NCI-H1092 treated with DMSO at 0.1 percent for 48 hours (cell line): ENCODE measurements at places on chromosomes 16 and 17.

- no peak for DNase-seq
These were observed 6.9 kb upstream of the KRT17 start for GRCh38 chr17:41631025-41631897.

- no peak for DNase-seq
These were observed 14.0 kb upstream of the KRT222 start for GRCh38 chr17:40678902-40679522.

DNA sequence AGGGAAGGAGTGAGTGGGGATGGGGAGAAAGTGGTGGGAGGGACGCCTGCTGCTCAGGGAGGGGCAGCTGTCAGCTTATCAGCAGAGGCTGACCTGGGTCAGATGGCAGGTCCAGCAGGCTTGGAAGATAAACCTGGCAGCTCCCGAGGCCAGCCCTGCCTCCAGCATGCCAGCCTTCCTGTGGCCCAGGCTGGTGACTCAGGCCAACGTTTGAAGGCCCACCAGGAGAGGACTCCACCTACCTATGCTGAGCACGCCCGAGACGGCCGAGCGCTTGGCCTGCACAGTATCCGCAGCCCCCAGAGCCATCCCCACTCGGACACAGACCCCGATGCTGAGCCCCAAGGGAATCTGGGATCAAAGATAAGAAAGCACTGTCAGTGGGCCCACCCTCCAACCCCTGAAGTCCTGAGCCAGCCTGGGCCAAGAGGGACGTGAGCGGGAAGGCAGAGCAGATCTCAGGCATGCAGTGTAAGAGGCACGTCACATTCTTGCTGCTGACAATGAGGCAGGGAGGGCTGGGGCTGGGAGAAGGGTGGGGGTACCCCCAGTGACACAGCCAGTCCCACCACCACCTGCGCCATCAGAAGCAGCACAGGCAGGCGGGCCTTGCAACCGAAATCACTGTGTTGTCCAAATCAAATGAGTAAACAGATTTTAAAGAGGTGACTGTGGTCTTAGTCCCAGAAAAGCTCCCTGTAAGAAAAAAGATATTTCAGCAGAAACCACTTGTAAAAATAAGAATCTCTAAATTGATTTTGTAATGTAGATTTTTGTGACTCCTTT, 12.4 kb downstream of the SLC47A2 start:
- no peak for DNase-seq

GRCh38 chr16:8262299-8262698, 328.0 kb downstream of the TMEM114 start:
- DNase-seq, result no peak

GRCh38 chr17:58010067-58010799, 3.2 kb upstream of the SRSF1 start:
- DNase-seq, result no peak

- no peak for DNase-seq
These were observed 105.5 kb upstream of the HLF start for GRCh38 chr17:55159251-55159650.

GRCh38 chr17:1454541-1454940, 1.5 kb downstream of the CRK start:
- no peak for DNase-seq

DNA sequence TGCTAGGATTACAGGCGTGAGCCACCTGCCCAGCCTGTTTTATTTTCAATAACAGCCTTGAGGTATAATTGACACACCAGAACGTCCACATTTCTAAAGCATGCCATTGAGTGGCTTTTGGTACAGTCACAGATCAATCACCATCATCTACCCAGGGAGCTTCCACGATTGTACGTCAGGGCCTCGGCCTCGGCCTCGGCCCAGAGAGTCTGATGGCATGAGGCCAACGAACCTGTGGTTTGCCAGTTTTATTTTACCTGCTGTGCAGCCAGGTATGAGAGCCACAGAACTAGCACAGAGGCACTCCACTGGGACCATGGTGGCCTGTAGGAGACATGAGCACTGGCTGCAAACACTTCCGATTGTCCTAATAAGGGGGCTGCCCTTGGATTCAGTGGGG, 8.3 kb downstream of the UBALD1 start:
- no peak for DNase-seq

DNA sequence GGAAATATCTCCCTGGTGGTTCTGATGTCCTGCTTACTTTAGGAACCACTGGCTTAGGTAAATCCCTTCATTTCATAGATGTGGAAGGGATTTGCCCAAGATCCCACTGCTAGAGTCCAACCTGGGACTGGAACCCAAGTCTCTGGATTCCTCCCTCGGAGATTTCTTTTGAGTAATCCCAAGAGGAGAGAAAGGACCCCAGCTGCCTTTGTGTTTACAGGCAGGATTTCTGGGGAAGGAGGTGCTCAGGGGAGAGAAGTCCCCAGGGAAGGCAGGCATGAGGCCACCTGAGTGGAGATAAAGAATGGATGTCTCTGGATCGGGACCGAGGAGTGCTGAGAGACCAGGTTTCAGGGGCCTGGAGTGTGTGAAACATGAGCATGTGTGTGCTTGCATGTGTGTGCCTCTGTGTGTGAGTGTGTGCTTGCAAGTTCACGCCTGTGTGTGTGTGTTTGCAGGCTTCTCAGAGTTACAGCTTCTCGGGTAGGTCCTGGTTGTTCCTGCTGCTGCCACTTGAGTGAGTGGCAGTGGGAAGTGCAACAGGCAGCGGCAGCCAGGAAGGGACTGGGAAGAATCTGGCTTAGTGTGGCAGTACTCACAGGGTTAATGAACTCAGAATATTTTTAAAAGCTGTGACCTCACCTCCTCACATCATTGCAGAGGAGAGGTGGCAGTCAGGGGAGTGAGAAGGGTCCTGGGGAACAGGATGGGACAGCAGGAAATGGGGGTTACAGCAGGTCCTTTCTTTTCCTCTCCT, 2.2 kb downstream of the KCNH6 start:
- DNase-seq, result no peak

DNA sequence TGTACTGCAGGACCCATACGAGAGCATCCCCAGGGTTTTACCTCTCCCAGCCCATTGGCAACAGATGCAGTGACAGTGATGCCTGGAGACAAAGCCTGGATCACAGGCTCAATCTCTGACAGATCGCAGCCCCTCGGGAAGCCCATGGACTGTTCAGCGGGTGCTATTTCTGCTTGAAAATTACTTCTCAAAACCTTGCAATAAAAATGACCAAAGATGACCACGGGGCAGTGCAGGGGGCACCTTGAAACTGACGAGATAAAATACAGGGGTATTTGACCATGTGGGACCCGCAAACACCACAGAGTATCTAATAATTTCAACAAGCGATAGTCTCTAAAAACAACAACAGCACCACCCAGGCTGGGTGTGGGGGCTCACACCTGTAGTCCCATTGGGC, 118.3 kb downstream of the C16orf95 start:
- no peak for DNase-seq

DNA sequence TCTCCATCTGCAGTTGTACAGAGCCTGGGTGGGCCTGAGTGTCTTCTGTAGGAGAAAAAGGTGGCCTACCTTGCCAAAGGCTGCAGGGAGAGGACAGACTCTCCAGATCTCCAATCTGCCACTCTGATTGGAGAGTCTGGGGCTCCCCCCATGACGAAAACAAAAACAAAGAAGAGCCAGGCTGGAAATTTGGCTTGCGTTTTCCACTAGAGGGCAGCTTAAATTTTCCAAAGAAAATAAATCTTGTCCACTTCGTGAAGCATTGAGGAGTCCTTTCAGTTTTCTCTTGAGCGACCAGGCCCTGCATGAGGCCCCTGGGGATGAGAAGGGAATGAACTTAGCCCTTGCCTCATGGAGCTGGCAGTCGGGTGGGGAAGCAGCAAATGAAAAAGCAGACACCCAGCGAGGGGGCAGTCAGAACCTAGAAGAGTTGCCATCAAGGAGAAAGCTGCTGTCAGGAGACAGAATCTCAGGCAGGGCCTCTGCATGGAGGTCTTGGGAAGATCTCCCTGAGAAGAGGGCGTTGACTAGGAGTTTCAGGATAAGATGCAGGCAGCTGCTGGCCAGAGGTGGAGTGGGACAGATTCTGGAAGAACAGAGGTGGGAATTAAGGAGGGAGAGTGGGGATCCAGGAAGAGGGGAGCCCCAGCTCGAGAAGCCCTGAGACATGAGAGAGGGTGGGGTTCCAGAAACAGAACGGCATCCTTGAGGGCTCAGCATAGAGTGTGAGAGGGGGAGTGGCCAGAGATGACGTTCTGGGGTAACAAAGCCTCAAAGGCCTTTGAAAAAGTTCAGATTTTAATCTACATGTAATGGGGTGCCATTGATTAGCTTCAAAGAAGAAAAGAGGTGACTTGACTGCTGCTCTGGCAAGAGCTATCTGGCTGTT, 8.4 kb upstream of the SHCBP1 start:
- peak; percentile 5 for DNase-seq

DNA sequence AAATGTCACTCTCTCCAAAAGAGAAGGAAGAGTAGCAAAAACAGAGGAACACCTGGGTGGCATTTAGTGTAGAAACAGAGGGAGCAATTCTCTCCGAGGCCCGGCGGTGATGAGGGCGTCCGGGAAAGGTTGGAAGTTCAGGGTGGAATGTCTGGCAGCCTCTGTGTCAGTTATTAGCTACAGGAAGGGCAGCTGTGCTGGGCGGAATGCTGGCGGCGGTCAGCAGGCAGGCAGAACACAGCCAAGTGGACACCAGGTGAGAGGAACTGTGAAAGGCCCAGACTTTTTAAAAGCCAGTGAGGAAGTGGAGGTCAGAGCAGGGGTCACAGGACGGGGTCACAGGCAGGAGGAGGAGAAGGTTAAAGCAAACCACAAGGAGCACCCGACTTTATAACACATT, 238.1 kb downstream of the NTN1 start:
- no peak for DNase-seq

GRCh38 chr17:35540589-35541404, 3.3 kb upstream of the SLFN12L start:
- DNase-seq, result no peak

DNA sequence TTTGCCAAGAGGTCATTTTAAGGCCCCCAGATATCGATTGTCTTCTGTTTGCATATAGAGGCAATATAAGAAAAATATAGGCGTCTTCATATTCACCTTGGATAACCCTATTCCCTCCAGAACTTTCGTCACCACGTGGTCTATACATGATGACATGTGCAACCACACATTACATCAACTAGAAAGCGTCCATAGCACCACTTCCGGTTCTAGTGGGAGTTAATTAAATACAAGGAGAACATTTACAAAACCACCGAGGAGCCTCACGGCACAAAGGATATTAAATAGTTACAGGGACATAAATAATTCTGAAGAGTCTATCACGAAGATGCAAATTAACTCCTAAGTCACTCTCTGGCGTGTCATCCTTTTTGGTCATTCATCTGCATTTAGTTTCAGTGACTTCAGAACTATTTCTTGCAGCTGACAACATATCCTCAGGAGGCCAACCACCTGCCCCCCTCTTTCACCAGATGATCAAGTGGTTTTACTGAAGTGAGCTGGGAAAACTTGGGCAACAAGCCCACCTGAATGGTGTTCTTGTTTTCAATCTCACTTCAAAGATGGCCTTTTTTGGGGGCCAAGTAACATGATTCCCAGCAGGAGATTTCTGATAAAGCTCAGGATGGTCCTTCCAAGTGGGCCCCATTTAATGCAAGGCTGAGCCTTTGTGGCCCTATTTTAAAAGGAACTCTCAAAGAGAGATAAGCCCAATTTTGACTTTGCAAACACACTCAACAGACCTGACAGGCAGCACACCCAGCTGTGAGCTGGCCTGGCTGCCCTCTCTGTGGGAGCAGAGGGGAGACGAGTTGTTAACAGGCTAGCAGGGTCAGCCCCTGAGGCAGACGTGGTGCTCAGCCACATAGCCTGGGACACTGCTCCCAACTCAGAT, 15.3 kb downstream of the CMTM3 start:
- no peak for DNase-seq

DNA sequence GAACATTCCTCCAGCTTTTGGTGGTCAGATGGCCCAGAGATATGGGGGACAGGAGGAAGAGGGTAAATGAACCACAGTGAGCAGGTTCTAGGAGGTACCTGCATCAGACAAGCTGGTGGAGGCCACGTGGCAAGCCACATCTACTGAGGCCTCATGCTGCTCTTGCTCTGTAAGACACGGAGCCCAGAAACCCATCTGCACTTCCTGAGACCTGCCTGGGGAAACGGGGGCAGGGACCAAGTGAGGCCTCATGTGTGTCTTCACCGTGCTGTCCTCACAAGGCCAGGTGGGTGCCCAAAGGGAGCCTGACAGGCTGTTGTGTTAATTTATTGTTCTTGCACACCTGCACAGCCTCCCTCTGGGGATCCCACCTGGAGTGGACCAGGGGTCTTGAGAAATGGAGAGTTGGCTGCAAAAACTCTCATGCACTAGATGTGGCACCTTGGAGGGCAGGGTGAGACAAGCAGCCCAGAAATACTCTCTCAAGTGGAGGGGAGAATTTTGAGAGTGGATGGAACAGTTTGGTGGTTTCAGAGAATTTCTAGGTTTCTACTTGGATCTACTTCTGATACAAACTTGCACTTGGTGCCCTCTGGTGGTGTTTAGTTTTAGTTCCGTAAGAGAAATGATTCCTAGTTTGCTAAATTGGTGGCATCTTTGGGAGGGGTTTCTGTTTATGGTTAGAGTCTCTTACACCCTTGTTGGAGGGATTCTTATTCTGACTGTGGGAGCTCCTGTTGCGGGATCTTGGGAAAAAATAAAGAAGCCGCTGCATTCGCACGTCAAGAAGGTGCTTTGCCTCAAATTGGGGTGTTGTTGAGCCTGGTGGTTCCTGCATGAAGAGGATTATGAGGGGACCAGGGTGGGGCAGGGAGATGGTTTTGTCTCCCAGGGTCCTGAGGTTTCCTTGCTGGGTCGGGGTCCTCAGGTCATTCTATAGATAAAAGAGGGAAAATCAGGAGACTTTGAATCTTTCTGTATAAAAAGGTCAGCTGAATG, 47.5 kb downstream of the SLC6A2 start:
- DNase-seq, result peak; percentile 35

- no peak for DNase-seq
These were observed 37.8 kb downstream of the KLHDC4 start for GRCh38 chr16:87728026-87728425.

- DNase-seq, result no peak
These were observed 53.8 kb upstream of the CACNG5 start for GRCh38 chr17:66781135-66781534.

DNA sequence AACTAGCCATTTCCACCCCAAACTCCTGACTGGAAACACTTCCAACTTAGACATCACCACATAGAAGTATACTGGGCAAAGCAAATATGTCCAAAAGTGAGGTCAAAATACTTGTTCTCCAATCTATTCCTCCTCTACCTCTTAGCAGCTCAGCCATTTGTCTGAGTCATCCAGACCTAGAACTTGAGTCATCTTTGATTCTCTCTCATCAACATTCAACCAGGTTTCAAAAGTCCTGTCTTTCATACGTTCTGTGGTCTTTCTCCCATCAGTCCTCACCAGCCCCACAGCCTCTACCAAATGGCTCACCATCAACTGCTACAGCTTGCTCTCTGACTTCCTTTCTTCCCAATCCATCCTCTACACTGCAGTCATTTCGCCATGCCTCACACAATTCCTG, 6.8 kb downstream of the ANKFY1 start:
- DNase-seq, result no peak

DNA sequence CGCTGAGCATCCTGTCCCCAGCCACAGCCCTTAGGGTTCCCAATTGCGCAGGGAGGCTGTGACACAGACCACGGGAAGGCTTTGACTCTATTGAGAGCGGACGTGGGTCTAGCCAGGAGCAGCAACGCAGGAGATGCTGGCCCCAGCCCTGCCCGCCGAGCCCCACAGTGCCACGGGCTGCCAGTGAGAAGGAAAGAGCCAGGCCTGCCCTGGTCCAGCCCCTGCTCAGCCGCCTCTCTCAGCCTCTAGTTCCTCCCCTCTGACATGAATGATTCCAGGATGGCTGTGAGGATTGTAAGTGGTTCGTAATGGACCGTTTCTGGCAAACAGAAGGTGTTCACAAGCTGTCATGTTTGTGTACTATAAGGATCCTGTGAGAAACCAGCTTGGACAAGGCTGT, 2.5 kb downstream of the BHLHA9 start:
- no peak for DNase-seq

GRCh38 chr17:3531266-3532101, 26.1 kb downstream of the TRPV3 start:
- no peak for DNase-seq
